CD4-positive, alpha-beta T cell (primary cell): ENCODE measurements at places on chromosomes 5 and 9.

GRCh38 chr9:74742792-74743730 lies 144.7 kb downstream of the TRPM6 start:
- no peak for DNase-seq

DNA sequence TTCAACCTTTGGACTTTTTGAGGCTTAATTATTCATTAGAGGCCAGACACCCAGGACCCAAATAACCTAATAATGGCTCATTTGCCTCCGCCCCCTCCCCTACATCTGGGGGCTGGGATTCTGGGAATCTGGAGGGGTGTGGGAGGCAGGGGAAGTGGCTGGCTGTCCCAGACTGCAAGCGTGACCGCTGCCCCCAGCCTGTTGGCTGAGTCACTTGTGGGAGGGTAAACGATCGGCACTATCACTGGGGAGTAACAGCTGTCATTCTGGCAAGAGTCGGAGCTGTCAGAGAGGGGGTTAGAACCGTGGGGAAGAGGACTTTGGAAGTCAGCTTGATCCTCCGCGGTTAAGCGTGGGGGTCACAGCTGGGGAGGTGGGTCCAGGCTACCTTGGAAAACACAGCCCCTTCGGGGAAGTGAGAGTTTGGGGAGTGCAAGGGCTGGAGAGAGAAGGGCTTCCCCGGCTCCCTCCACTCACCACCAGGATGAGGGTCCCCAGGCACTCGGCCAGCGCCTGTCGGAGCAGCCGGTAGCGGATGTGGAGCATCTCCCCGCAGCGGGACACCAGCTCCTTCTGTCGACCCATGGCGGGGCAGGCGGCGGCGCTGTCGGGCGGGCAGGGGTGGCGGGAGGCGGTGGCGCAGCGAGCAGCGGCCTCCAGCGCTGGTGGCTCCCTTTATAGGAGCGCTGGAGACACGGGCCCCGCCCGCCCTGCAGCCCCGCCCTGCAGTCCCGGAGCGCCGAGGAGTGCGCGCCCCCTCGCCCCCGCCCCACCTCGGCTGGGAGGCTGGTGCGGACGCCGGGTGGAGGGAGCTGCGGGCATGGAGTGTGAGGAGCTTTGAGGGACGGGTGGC lies at the start of gene AQP3:
Gene AQP3 (minus strand): TSS at position 648 of the 853 bp plus-strand sequence. CDS start 63 bp downstream, at position 585.
- DNase-seq: peak; percentile 73

DNA sequence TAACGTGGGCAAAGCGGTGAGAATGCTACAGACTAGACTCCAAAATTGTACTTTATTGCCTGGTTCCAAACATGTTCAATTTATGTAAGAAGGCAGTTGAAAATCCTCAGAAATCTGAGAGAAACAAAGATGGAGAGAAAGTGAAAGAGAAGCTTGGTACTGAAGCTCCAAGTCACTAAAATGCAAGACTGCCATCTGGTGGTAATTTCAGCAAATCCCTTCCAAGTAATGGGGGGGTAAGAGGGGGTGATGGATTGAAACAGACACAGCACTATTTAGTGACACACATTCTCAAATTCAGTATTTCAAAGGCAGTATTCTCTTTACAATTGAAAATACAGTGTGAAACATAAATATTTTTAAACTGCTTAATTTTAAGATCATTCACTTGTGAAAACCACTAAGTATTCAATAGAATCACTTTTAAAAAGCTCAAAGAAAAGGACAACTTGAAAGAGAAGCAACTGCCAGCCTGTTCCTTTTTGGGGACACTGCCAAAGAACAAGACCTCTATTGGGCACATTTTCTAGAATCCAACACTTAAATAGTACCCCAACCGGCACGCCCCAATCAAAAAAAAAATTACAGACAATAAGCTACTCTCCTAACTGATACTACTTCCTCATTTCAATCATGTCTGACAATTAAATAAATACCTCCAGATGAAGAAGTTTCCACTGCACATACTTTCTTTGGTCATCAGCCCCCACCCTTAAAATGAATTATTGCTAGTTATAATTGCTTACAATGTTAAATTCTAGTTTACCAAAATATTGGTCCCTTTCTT lies 131.5 kb downstream of the AGTPBP1 start:
- DNase-seq: peak; percentile 82

DNA sequence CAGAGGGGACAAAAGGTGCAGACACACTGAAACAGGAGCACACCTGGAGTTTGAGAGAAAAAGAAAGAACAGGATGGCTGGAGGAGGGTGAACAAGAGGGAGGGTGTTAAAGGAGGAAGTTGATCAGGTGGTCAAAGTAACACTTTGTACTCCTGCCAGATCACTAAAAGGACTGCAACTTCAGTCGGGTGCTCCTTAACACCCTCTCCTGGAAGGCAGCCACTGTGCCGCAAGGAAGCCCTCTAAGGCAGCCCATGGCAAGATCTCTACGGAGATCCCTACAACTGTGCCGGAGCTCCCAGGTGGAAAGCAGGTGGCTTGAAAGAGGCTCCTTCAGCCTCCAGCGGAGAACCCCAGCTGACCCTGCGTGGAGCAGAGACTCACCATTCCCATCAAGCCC lies 124.4 kb upstream of the MSX2 start:
- no peak for DNase-seq

DNA sequence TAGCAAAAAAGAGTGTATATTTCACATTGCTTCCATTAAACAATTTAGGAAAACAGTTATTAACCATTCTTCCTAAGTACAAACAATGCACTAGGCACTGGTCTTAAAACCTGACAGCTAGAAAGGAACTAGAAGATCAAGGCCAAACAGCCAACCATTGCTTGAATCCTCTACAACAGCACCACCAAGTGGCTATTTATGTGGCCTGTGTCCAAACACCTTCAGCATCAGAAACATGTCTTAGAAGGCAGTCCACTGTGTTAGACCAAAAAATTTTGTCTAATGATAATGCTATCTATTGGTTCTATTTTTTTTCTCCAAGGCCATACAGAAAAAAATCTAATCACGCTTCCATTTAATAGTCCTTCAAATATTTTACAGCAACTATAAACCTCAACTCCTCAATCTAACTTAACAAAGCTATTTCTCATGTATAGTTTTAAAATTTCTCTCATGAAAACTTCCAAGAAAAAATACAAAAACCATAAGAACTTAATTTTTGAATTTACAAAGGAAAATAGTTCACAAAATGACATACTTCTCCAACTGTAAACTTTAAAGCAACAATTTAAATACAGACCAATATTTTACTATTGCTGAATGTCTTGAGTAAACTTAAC lies 36.1 kb downstream of the CAAP1 start:
- DNase-seq: peak; percentile 10
